ENCODE measurements at places on chromosomes 1 and 21. TPM values are rescaled to one million over a fixed set of nuclear protein-coding genes. Genes with fewer than 3 reads are reported as not detected.
A peak's percentile ranks its signal among the peaks of the same experiment; 100 is the strongest.

DNA sequence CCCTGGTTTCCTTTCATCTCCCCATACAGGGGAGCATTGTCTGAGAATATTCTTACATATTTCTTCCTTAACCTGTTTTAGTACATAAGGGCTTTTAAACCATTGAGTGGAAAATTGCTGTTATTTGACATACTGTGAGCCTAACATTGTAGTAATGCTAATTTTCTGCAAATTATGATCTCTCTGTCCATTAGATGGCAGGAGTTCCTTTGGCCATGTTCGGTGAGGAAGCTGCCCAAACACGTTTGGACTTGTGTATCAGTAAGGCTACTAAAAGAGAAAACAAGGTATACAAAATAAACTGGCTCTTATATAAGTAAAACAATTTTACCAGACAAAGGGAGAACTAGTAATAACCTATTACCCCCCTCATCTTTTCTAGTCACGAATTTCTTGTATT, 29.2 kb downstream of the CDC7 start:
- DNase-seq: peak; percentile 61

THRAP3 gene
- total RNA-seq: 130 TPM

GRCh38 chr21:36510911-36511310, 31.0 kb upstream of the CLDN14 start:
- DNase-seq: no peak

DNA sequence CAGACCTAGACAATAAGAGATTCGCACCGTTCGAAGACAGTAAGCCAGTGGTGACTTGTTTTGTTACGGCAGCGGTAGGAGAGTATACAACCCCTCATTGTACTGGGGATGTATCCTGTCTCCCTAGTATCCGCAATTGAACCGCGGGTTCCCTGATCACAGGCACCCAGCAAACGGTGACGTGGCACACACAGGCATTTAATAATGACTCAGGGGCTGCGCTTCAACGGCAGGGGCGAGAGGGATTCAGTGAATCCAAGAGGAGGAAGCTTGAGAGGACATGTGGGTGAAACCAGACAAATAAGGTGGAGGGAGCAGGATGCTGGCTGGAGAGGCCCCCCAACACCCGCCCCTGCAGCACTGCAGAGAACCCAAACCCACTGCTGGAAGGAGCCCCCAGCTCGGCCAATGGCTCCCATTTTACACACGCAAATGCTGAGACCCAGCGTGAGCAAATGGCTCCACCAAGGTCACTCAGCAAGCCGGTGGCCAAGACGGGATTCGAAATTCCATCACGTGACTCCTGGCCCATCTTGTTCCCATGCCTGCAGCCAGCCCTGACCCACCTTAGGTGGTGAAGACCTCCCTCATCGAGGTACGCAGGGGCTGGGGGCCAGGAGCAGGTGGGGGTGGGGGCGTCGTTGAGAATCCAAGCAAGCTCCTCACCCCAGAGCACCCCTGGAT, 149.9 kb downstream of the SYF2 start:
- no peak for DNase-seq

- no peak for DNase-seq
Observed at GRCh38 chr1:53378061-53378460, 50.2 kb upstream of the LRP8 start.

DNA sequence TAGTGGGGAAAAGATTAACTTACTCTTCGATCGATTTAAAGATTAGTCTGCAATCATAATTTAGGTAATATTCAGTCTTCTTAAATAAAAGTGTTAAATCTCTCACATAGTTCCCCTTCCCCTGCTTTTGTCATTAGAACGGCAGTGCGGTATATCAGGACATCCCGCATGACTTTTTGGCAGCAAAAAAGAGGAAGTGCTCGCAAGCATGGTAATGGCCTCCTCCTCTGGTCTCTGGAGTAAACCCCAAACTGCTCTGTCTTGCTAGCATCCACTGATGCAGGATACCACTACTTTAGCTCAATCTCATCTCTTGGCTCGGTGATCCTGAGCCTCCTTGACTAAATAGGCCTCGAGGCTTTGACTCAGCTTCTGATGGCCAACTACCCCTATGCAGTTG, 78.7 kb upstream of the VAV3 start:
- no peak for DNase-seq

GRCh38 chr1:36956570-36956969, 77.7 kb downstream of the GRIK3 start:
- no peak for DNase-seq

ADGRB2 gene
- 11.3 TPM for total RNA-seq

DNA sequence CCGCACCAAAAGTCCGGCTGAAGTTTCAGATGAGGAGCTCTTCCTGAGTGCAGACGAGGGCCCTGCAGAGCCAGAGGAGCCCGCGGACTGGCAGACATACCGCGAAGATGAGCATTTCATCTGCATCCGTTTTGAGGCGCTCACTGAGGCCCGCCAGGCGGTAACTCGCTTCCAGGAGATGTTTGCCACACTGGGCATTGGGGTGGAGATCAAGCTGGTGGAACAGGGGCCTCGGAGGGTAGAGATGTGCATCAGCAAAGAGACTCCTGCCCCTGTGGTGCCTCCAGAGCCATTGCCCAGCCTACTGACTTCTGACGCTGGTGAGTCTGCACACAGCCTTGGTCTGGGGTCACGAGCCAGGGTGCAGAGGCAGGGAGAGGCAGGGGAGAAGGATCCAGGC, 84.7 kb downstream of the TRIM11 start:
- no peak for DNase-seq

DNA sequence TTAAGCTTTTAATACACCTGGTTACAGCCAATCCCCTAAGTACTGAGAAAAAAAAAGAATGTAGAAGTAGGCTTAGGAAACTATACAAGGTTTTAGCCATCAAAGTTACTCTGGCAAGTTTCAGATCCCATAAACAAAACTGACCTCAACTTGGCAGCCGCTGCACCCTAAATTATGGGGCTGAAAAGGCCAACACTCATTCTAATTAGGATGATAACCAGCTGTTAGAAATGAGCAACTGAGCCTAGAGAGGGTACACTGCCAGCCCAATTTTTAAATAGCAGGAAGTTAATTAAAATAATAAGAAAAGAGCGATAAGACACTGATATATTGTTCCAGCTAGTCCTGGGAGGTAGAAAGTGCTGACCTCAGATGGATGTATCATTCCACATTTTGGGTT, 105.7 kb upstream of the VAV3 start:
- no peak for DNase-seq

TEDDM1 gene
- not detected for total RNA-seq

GRCh38 chr1:27101054-27101491, 53.9 kb downstream of the SLC9A1 start:
- DNase-seq: no peak

DNA sequence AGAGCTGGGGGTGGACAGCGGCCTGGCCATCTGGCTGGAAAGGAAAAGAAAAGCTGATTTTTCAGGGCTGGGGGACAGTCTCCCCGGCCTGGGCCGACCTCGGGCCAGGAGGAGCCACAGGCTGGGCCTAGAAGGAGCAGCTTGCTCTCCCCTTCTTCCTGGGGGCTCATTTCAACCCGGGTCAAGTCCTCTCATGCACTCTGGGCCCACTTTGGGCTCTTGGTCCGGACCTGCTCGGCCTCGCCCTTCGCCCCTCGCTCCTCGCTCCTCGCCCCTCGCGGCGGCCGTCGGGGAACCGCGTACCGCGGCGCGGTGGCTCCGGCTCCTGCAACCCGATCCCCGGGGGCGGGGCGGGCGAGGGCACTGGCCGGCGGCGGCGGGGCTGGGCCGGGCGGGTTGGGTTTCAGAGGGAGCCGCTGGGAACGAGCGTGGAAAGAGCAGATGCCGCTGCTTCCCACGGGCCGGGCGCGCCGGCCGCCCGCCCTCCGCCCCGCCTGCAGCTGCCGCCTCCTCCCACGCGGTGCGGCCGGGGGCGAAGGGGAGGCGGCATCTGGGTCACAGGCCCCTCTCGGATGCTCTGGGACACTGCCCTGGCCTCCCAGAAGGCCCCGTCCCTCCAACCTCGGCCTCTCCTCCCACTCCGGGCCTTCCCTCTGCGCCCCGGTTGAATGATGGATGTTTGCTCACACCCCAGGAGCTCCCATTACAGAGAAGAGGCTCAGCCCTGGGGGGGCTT, 6.6 kb downstream of the HEYL start:
- DNase-seq: peak; percentile 20

DNA sequence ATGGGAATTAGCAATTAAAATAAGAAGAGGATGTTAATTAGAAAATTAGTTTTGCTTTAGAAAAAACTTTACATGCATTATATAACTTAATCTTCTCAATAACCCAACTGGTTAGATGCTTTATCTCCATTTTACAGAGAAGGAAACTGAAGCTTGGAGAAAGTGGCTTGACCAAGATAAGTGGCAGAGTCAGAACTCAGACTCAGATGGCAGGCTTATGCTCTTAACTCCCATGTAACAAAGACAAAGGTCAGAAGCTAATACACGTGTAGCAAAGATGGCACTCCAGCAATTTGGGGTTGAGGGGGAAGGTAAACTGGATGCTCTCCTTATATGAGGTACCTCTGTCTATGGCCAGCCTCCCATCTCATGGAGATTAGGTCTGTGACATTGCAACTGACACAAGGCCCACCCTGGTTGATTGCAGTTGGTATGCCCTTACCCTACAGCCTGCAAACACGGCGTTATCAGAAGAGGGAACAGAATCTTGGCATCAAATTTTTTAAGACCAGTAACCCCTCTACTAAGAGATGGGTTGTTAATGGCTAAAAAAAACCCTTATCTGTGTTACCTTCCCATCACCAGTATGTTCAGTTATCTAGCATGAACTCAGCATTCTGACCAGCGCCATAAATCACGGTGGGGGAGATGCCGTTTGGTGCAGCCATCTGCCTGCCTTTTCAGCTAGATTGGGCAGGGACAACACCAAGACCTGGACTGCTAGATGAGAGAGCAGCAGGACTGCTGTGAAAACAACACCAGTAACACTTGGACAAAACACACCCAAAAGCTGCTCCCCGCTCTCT, 97.0 kb downstream of the UBR4 start:
- DNase-seq: no peak

DNA sequence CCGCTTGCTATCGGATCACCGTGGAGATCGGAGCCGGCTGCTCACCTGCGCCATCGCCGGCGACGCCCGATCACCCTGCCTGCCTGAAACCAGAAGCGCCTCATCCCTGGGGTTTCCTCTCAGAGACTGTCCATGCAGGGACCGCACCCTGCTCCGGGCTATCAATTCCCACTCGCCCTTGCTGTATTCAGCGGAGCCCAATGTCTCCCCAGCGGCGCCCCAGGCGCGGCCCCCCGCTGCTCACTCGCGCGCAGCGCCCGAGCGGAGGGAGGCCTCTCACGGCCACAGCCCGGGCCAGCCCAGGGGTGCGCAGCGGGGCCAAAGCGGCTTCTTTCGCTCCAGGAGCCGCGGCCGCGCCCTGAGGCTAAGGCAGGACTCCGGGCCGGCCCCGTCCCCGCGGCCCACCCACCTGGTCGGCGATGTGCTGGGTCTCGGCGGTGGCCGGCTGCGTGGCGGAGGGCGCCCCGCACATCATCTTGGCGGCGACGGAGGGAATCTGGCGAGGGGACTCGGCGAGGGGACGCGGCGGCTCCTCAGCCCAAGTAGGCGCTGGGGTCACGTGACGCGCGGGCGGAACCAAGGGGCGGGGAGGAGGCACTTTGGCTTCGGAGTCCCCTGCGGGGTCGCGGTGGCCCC, at the start of gene CSTB:
Gene CSTB, minus strand, starts transcription at position 514 of the 636 bp plus-strand sequence. Its CDS starts 39 bp downstream, at position 475.
- peak; percentile 55 for DNase-seq

GRCh38 chr1:9321480-9321849, 28.8 kb downstream of the SPSB1 start:
- DNase-seq: peak; percentile 74

- DNase-seq: no peak
Observed at GRCh38 chr21:37367336-37367702, 746 bp downstream of the DYRK1A start.

- no peak for DNase-seq
Observed at GRCh38 chr1:186657481-186657880, 22.7 kb downstream of the PTGS2 start.

DNA sequence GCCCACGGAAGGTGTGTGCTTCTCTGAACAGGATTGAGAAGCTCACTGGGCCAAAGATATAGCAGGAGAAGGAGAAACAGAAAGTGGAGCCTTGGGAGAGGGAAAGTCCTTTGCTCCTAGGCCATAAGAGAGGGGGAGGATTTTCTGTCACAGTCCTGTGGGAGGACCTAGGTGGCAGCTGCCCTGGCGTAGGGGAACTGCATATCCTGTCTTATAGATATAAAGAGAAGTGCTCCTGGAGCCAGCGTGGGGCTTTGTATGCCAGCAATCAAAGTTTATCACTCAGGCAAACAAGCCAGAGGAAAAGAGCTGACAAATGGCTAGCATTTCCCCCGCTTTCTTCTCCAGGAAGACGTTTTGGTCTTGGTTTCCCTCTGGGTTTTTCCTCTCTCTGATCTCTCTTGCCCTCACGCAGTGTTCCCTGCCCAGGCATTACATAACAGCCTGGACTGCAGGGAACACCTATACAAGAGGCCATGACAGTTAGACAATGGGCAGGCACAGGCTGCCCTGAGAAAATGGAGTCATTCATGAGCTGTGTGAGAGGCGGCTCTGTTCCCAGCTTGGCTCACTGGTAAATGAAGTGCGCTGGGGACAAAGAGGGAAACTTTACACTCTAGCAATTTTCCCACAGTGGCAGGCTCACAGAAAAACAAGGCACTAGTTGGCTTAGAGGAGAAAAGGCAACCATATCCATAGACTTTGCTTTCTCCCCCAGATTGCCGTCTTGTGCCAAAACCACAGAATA, 52.5 kb upstream of the ZNF648 start:
- no peak for DNase-seq

TLCD4 gene
- 0.25 TPM for total RNA-seq

- no peak for DNase-seq
Observed at GRCh38 chr1:93765099-93765498, 83.5 kb upstream of the BCAR3 start.

CREB3L4 gene
- 3.3 TPM for total RNA-seq

GRCh38 chr1:206967096-206967849, 3.0 kb downstream of the FCAMR start:
- peak; percentile 20 for DNase-seq

DNA sequence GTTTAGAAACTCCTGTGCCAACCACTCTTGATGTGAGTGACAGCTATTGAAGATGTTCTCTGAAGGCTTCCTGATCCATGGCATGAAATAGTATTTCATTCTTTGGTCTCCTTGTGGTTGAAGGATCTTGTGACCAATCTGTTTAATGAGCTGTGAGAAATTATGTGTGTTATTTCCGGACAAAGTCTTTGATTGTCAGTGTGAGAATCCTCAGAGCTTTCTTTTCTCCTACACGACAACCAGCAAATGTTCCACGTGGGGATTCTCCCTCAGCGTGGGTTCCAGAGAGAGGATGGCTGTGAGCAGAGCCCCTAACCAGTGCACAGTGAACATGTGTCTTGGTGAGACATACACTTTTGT, 45.0 kb upstream of the HOOK1 start:
- no peak for DNase-seq

GRCh38 chr21:45146306-45146705, 71.9 kb downstream of the ADARB1 start:
- no peak for DNase-seq

DIPK1A gene
- 17.1 TPM for total RNA-seq

Data from fibroblast of the aortic adventitia (primary cell).